Natural killer cell (primary cell): ENCODE measurements at places on chromosomes 1 and 21. TPM values are rescaled to one million over a fixed set of nuclear protein-coding genes. Genes with fewer than 3 reads are reported as not detected.

Gene TAS1R1
- total RNA-seq: not detected

GRCh38 chr1:199522338-199522737 lies 505.2 kb upstream of the NR5A2 start:
- no peak for DNase-seq

DNA sequence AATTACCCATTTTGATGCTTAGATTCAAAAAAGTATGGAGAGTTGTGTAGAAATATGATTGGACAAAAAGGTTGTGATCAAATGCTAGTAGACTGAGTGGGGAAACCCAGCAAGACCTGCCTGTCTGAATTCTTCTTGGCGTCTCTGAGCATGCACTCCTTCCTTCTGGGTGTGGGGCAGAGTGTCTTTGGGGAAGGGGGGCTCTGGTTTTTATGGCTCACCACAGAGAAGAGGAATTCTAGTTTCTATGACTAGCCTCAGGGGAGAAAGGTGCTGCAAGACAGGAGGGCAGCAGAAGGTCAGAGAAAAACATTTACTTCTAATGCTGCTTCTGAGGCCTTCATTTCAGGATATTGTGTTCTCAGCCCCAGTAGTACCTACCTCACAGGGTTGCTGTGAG lies 33.9 kb upstream of the PIGC start:
- no peak for DNase-seq

Gene IFI16
- 141 TPM for total RNA-seq
